ENCODE measurements at places on chromosomes 7 and 10.

GRCh38 chr7:7264306-7265040 lies 82.1 kb downstream of the C1GALT1 start:
- no peak for DNase-seq

- no peak for DNase-seq
Measured at GRCh38 chr7:156889746-156890145, 3.2 kb downstream of the LMBR1 start.

- DNase-seq = no peak
Measured at GRCh38 chr7:66958538-66959350, 36.6 kb downstream of the SBDS start.

- DNase-seq = no peak
Measured at GRCh38 chr7:33646166-33646565, 259.2 kb upstream of the BMPER start.

- DNase-seq = no peak
Measured at GRCh38 chr10:48210966-48211365, 63.5 kb downstream of the FRMPD2 start.

- peak; percentile 34 for DNase-seq
Measured at GRCh38 chr7:42479816-42480633, 243.0 kb upstream of the GLI3 start.

DNA sequence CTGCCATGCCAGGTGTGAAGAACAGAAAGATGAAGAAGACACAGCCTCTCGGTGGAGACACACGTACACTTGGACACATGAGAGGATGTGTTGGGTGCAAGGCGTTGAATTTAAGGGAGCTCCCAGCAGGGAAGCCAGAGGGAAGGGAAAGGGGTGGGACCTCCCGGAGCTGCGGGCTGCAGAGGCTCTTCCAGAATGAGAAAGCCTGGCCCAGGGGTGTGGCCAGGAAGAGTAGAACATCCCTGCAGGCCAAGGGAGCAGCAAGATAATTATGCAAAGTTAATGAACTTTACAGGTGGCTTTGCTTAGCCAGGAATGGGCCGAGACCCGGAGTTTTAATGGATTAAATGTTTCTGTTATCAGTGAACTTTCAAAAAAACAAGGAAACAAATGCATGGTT lies 270.3 kb downstream of the KLF6 start:
- DNase-seq = no peak

Data from epithelial cell of prostate (primary cell).